ENCODE measurements at places on chromosomes 2 and 18.

DNA sequence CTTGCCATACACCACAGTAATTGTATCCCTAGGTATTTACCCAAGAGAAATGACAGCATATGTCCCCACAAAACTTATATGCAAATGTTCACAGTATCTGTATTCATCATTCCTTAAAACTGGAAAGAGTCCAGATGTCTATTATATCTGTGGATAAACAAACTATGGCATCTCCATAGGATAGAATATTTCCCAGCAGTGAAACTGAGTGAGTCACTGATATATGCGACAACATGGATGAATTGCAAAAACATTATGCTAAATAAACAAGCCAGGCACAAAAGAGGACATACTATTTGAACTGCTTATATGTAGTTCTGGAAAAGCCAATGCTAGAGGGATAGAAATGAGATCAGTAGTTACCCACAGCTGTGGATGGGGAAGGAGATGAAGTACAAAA, 359.4 kb upstream of the DSEL start:
- DNase-seq: no peak

- DNase-seq: no peak
Observed at GRCh38 chr2:196370381-196370780, 199.0 kb upstream of the STK17B start.

GRCh38 chr2:104521247-104521646, 332.7 kb upstream of the POU3F3 start:
- no peak for DNase-seq

GRCh38 chr2:48269117-48269822, 260.7 kb upstream of the STON1 start:
- no peak for DNase-seq

DNA sequence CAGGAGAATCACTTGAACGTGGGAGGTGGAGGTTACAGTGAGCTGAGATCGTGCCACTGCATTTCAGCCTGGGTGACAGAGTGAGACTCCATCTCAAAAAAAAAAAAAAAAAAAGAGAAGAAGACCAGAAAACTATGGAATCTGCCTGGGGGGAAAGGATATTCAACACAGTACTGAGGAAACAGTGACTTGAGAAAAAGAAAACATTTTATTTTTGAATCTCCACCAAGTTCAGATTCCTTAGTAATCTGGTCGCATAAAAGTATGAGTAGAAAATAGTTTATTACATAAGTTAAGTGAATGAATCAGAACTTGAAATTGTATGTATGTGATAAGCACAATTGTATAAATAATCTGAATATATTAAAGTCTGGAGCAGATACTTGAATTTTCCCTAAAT, 13.0 kb upstream of the HAT1 start:
- DNase-seq: no peak

- DNase-seq: no peak
Observed at GRCh38 chr2:42999856-43000241, 207.5 kb upstream of the HAAO start.

GRCh38 chr2:122960759-122961641, 1064.1 kb upstream of the CNTNAP5 start:
- DNase-seq: no peak

- DNase-seq: no peak
Observed at GRCh38 chr18:46265196-46266156, 161.3 kb downstream of the HAUS1 start.

- DNase-seq: no peak
Observed at GRCh38 chr18:56152551-56153310, 485.7 kb downstream of the TXNL1 start.

GRCh38 chr2:203654826-203655225, 51.6 kb upstream of the CD28 start:
- DNase-seq: no peak

Measured in AG04450 (cell line).